ENCODE measurements at places on chromosomes 1 and 21.

- peak; percentile 45 for DNase-seq
Measured at GRCh38 chr1:229114850-229115365, 156.0 kb upstream of the RAB4A start.

DNA sequence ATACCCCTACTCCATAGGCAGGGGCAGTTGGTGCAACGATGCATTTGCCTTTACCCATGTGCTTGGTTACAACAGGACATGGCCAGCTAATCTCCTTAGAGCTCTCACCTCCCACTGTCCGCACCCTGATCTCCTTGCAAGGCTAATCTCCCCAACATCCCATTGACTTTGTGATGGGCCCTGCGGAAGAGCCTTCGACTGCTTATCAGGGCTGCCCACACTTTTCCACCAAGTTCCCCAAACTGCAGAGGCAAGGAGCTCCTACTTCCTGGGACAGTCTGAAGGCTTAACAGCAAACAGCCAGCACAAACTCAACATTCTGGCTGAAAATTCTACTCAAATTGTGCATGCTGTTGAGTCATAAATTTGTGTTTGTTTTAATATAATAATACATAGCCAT, 36.0 kb downstream of the C1orf94 start:
- DNase-seq: no peak

- no peak for DNase-seq
Measured at GRCh38 chr1:87074001-87074795, 159.8 kb downstream of the HS2ST1 start.

GRCh38 chr1:5880630-5881405, 111.4 kb downstream of the NPHP4 start:
- DNase-seq: no peak

- no peak for DNase-seq
Measured at GRCh38 chr1:155236451-155236850, 18.8 kb downstream of the ENTREP3 start.

DNA sequence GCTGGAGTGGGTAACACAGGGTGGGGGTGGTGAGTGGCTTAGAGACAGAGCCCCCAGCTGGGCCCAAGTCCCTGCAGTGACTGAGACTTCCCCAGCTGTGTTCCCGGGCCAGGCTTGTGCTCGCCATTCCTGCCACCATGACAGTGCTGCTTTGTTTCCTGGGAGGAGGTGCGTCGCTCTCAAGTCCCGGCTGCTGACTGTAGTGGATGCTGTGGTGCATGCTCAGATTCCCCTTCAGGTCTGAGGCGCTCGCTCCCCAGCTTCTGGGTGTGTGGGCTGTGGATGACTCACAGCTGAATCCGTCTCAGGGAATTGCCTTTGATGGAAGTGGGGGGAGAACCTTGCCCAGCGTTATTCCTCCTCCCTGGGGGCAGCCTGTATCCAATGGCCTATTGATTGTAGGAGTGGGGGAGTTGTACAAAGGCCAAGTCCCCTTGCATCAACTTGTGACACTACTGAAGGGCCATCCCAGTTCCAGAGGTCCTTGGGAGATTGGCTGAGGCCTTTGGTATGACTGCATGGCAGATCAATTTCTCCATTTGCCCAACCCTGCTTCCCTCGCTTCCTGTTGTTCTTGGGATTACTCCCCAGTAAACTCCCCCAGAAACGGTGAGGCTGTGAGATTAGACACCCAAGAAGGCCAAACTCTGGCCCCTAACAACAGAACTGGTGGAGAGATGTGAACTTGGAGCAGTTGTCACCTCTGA, 17.8 kb upstream of the POU3F1 start:
- DNase-seq: no peak

- peak; percentile 43 for DNase-seq
Measured at GRCh38 chr1:18452550-18452949, 28.2 kb upstream of the KLHDC7A start.

DNA sequence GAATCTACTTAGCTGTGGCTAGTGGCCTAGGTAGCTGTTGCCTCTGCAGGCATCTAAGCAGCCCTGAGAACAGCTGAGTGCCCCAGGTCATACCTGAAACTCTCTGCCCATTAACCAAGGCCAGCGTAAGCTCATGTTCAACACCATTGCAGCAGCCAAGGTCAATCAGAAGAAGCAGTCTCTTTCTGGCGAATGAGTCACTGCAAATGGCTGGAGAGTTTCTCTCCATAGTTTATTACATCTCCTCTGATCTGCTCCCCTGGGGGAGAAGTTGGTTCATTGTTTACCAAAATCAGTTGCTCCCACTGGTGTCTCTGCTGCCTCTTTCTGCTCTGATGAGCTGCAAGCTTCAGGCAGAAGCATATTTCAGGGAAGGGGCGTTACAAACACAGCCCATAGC, 6.9 kb upstream of the BCL9 start:
- DNase-seq: no peak

- DNase-seq: no peak
Measured at GRCh38 chr1:20466273-20466672, 19.7 kb downstream of the CAMK2N1 start.

DNA sequence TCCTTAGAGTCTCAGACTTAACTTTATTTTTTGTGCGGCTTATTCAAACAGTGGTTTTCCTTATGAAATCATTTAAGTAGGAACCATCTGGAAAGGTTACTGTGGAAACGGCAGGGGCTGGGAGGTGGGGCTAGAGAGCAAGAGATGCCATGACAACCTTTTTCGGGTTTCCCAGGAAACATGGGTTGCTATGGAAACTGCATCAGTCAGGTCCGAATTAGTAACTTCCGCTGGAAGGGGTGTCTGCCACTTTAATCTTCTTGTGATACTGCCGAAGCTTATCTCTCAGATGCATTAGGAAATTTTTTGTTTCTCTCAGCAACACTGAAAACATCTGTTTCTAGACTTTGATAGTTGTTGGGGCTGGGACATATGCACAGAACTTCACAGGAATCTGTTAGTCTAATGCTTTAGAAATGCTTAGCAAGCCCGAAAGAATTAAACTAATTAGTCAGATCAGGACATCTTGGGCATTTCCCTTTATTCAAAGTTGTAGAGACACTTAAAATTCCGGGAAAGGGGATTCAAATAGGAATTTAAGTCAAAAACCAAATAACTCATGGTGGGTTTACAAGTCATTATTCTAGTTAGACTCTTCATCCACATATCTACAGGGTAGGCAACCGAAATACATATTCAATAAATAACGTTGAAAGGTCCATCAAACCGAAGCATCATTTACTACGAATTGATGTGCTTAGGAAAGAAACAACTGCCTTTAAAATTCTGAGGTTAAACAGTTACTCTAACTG, 2.6 kb downstream of the KCNA3 start:
- peak; percentile 38 for DNase-seq

DNA sequence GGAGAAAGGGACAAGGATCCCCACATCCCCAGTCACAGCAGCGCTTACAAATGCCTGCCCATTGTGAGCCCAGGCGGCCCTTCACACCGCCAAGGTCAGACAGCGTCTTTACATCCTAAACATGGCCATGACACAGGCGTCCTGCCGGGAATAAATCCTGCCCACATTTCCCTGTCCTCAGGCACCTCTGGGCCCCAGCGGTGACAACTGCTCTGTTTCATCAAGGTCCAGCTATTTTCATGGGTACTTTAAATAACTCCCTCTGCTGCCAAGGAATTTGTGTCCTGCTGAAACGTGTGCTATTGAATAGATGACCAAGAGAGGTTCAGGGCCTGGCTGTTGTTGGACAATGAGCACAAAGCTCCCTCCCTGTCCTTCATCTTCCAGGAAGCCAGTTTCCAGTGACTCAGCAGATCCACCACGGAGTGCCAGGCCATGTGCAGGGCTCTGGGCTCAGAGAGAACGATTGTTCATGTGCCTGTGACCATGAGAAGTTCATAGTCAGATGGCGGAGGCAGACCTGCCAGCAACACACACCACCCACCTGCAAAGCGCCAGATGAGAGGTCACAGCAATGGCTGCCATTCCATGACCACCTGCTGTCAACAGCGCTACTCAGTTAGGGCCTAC, 195.8 kb downstream of the MATN1 start:
- peak; percentile 24 for DNase-seq

DNA sequence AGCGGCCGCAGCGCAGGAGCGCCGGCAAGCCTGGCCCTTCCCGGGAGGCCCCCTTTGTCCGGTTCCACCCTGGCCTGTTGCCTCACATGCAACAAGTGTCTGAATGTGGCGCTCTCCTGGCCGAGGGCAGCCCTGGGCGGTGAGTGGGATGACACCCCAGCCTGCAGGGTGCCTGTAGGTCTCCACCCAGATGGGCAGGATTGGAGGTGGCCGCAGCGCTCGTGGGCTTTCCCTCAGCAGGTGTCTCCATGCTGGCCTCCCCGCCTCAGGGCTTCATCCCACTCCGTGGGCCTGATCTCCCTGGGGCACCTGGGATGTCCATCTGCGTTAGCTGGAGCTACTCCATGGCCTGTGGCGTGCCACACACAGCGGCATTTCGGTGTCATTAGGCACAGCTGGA, 1.5 kb downstream of the MIB2 start:
- DNase-seq: no peak

- DNase-seq: no peak
Measured at GRCh38 chr21:29125191-29125590, 5.3 kb upstream of the MAP3K7CL start.

- DNase-seq: no peak
Measured at GRCh38 chr1:175506081-175506480, 237.3 kb downstream of the TNR start.

- no peak for DNase-seq
Measured at GRCh38 chr1:232943679-232944252, 6.6 kb upstream of the NTPCR start.

GRCh38 chr1:26031611-26032220, 10.1 kb downstream of the EXTL1 start:
- no peak for DNase-seq

GRCh38 chr1:119653839-119654170, 5.7 kb upstream of the ZNF697 start:
- DNase-seq: no peak

Measured in H9 (cell line).